ENCODE measurements at places on chromosomes 3 and 15. TPM values are rescaled to one million over a fixed set of nuclear protein-coding genes. Genes with fewer than 3 reads are reported as not detected.

Gene KIF23
- 193 TPM for total RNA-seq

- no peak for DNase-seq
- peaks cover 32% of the 10 kb centered on the region for H3K27me3 ChIP-seq
- peaks cover 10% of the 10 kb centered on the region for H3K4me1 ChIP-seq
- no peak overlapping the region for H3K4me3 ChIP-seq
- no peak overlapping the region for H3K27ac ChIP-seq
- H3K36me3 ChIP-seq, result no peaks in the 10 kb centered on the region
Observed at GRCh38 chr3:129610276-129610675, 3.8 kb upstream of the PLXND1 start.

- no peak overlapping the region for H3K4me3 ChIP-seq
- DNase-seq, result no peak
- H3K27ac ChIP-seq, result no peak overlapping the region
- no peaks in the 10 kb centered on the region for H3K4me1 ChIP-seq
Observed at GRCh38 chr3:118186051-118186450, 848.6 kb downstream of the IGSF11 start.

Gene NANOGP8
- 1.5 TPM for total RNA-seq

DNA sequence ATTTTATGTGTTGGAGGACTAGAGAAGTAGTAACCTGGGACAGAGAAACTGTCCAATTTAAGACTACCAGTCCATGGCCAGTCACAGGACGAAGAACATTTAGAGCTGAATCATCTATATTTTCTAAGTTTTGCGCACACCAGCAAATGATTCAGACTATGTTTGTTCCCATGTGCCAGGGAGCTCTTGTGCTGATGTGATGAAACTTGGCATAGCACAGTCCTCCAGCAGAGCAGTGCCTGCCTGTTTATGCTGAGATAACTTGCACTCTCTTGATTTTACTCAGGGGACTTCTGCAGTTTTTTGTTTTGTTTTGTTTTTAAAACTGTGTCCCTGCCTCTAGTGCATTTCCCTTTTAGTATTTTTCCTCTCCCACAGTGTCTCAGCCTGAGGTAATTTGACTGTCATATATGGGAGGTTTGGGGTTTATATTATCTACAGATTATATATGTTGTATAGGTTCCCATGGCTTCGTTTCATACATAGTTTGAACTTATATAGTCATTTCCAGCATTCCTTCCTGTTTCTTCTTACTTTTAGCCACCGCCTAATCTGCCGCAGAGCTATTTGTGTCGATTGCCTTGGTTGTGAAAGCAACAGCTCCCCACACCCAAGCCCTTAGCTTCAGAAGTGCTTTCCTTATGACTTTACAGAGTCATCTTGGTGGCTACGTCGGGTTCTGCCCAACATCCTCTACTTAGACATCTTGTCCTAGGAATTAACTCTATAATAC is 45.5 kb downstream of the PPM1L start:
- H3K4me1 ChIP-seq, result peaks cover 13% of the 10 kb centered on the region
- no peaks in the 10 kb centered on the region for H3K36me3 ChIP-seq
- H3K27me3 ChIP-seq, result no peaks in the 10 kb centered on the region
- no peak overlapping the region for H3K27ac ChIP-seq
- H3K4me3 ChIP-seq, result no peak overlapping the region
- no peak for DNase-seq

GRCh38 chr3:73719861-73720260 is 95.1 kb upstream of the PDZRN3 start:
- peaks cover 6% of the 10 kb centered on the region for H3K4me1 ChIP-seq
- H3K27me3 ChIP-seq, result no peaks in the 10 kb centered on the region
- H3K36me3 ChIP-seq, result no peaks in the 10 kb centered on the region
- H3K4me3 ChIP-seq, result no peak overlapping the region

GRCh38 chr3:11641683-11642430 is 1.9 kb downstream of the VGLL4 start:
- H3K4me3 ChIP-seq, result peak overlapping the region; percentile 84
- H3K4me1 ChIP-seq, result peaks cover 39% of the 10 kb centered on the region
- peak overlapping the region; percentile 90 for H3K27ac ChIP-seq
- no peaks in the 10 kb centered on the region for H3K27me3 ChIP-seq

GRCh38 chr3:131995891-131996290 is 38.9 kb downstream of the CPNE4 start:
- H3K4me1 ChIP-seq, result peaks cover 2% of the 10 kb centered on the region
- H3K27ac ChIP-seq, result no peak overlapping the region
- H3K4me3 ChIP-seq, result no peak overlapping the region
- no peaks in the 10 kb centered on the region for H3K27me3 ChIP-seq
- no peak for DNase-seq

GRCh38 chr3:81985996-81986723 is 224.7 kb upstream of the GBE1 start:
- DNase-seq, result no peak
- H3K4me1 ChIP-seq, result no peaks in the 10 kb centered on the region
- no peaks in the 10 kb centered on the region for H3K36me3 ChIP-seq
- H3K4me3 ChIP-seq, result no peak overlapping the region
- no peaks in the 10 kb centered on the region for H3K27me3 ChIP-seq

- H3K4me3 ChIP-seq, result no peak overlapping the region
- H3K36me3 ChIP-seq, result no peaks in the 10 kb centered on the region
- H3K4me1 ChIP-seq, result peaks cover 6% of the 10 kb centered on the region
- no peak for DNase-seq
- H3K27me3 ChIP-seq, result no peaks in the 10 kb centered on the region
Observed at GRCh38 chr3:141830508-141830907, 45.9 kb upstream of the ATP1B3 start.

DNA sequence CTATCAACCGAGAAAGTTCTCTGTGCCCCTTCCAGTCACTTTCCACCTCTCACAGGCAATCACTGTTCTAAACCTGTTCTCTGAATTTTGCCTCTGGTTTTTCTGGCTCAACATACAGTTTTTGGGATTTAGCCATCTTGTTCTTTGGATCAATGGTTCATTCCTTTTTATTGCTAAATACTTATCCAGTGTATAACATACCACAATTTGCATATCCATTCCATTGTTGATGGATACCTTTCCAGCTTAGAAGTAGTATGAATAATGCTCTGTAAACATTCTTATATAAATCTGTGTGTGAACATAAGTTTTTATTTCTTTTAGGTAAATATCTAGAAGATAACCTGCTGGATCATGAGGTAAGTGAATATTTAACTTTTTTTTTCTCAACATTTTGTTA is 87.8 kb upstream of the FNDC3B start:
- no peaks in the 10 kb centered on the region for H3K27me3 ChIP-seq
- H3K36me3 ChIP-seq, result no peaks in the 10 kb centered on the region
- no peak overlapping the region for H3K4me3 ChIP-seq
- no peak overlapping the region for H3K27ac ChIP-seq
- peaks cover 30% of the 10 kb centered on the region for H3K4me1 ChIP-seq

DNA sequence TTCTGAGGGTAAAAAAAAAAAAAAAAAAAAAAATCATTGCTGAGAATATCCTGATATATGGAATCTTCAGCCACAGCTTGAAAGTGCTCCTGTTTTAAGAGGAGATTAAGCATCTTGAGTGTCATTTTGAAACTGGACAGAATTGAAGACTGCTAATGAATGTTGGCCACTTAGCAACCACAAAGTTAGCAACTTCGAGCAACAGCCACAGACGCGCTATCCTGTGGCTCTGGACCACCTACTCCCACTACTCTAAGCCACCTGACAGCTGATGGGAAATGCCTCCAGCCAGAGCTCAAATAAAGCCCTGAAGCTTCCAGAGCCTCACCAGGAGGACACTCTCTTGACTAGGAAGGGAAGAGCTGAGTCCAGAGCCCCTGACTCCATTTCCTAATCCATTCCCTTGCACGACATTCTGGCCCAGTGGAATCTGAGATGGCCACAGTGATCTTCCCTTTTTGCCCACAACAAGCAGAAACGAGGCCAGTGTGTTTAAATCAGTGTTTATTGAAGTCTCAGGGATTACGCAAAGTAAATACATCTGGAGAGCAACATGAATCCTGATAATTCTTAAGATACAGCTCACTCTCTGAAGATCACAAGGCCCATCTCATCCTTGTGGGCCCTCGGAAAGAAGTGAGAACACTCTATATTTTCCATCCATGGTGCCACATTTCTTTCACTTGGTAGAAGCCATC is 58.6 kb downstream of the TMEM212 start:
- no peak overlapping the region for H3K4me3 ChIP-seq
- no peaks in the 10 kb centered on the region for H3K36me3 ChIP-seq
- H3K27ac ChIP-seq, result no peak overlapping the region
- no peak for DNase-seq
- H3K27me3 ChIP-seq, result no peaks in the 10 kb centered on the region
- no peaks in the 10 kb centered on the region for H3K4me1 ChIP-seq

- H3K27me3 ChIP-seq, result no peaks in the 10 kb centered on the region
- no peaks in the 10 kb centered on the region for H3K4me1 ChIP-seq
- no peak overlapping the region for H3K4me3 ChIP-seq
- H3K27ac ChIP-seq, result no peak overlapping the region
Observed at GRCh38 chr3:44721231-44722102, 8.0 kb upstream of the ZNF501 start.

- H3K27me3 ChIP-seq, result no peaks in the 10 kb centered on the region
- no peak overlapping the region for H3K4me3 ChIP-seq
- DNase-seq, result peak; percentile 49
- no peaks in the 10 kb centered on the region for H3K36me3 ChIP-seq
Observed at GRCh38 chr15:29695489-29696167, 126.6 kb downstream of the TJP1 start.

Gene ITGA11
- not detected for total RNA-seq

DNA sequence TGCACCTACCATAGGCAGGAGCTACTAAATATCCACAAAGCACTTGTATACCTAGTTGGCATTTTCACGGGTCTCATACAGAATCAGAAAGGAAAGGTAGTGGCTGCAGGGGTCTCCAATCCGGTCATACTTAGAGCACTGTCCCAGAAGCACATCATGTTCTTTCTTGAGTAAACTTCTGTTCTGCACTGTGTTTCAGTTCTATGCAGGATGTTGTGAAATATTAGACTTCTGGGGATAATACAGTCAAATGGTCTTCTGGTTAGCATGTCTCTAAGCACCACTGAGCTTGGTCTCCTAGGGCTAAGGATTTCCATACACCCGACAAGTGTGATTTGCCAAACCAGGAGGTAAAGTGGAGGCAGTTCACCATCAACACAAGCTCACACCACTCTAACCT is 27.9 kb downstream of the MINDY4B start:
- no peaks in the 10 kb centered on the region for H3K4me1 ChIP-seq
- no peak for DNase-seq
- H3K27ac ChIP-seq, result no peak overlapping the region
- no peak overlapping the region for H3K4me3 ChIP-seq

DNA sequence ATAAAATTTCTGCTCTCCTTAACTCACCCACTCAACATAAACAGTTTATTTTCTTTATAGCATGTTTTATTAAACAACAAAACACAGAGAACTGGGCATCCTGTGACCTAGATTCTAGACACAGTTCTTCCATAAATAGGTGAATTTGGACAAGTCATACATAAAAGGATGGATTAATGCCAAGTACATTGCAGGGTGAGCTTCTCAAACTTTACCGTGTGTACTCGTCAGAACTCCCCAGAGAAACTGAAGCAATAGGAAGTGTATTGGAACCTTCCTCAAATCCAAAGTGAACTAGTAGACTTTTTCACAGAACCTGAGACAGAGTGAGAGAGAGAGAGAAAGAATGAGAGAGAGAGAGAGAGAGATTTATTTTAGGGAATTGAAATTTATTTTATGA is 139.7 kb downstream of the CD47 start:
- H3K4me1 ChIP-seq, result no peaks in the 10 kb centered on the region
- no peak for DNase-seq
- no peak overlapping the region for H3K27ac ChIP-seq
- no peak overlapping the region for H3K4me3 ChIP-seq

DNA sequence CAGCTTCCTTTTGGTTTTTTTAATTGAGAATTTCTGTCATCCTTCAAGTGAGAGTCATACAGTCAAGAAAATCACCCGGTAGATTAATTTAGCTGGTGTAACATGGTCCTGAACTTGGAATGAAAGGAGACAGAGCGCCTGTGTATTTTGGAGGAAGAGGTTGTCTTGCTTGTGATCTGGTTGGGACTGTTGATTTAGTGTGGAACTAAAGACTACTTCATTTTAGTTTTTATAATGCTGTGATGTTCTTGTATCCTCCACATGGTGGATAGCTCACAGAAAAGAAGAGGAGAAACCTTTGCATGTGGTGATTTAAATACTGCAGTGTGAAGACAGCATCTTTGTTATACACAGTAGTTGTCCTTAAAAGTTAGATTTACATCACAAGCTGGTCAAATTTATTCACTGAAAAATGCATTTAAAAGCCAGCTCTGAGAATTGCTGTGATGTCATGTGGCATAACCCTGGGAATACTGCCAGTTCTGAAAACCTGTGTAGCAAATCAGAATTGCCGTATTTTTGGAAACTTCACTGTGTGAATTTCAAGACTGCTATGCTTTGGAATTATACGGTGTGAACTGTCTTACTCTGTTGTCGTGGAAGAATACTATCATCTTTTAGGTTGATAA is 268.5 kb downstream of the PTPRG start:
- no peaks in the 10 kb centered on the region for H3K27me3 ChIP-seq
- H3K36me3 ChIP-seq, result no peaks in the 10 kb centered on the region
- no peak overlapping the region for H3K4me3 ChIP-seq
- H3K27ac ChIP-seq, result no peak overlapping the region
- no peak for DNase-seq

DNA sequence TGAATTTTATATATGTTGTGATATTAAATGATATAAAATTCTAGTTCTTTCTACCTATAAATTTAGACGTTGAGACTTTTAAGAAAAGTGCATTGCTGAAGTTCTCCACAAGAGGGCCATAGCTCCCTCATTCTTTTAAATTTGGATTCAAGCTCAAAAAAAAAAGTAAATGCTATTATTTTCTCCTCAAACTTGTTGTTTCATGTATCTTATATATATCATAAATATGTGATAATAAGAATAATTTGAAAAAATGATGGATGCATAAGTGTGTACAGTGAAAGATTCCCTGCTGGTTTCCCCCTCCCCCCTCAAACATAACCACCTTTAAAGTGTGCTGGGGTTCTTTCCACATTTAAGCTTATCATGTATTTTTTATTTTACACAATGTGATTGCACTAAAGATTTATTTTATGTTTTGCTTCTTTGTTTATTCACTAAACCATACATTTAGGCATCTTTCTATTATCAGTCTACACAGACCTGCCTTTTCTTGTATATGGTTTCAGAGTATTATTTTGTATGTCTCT is 769.4 kb upstream of the GOLIM4 start:
- H3K27me3 ChIP-seq, result no peaks in the 10 kb centered on the region
- H3K4me1 ChIP-seq, result no peaks in the 10 kb centered on the region
- H3K27ac ChIP-seq, result no peak overlapping the region
